Activated CD4-positive, alpha-beta T cell treated with anti-CD3 and anti-CD28 coated beads, Interleukin-2, amount 50 U/mL, for 4 hours (primary cell): ENCODE measurements at places on chromosomes 5 and 9.

- DNase-seq = no peak
These were observed 123.3 kb downstream of the SUSD1 start for GRCh38 chr9:112051812-112052211.

DNA sequence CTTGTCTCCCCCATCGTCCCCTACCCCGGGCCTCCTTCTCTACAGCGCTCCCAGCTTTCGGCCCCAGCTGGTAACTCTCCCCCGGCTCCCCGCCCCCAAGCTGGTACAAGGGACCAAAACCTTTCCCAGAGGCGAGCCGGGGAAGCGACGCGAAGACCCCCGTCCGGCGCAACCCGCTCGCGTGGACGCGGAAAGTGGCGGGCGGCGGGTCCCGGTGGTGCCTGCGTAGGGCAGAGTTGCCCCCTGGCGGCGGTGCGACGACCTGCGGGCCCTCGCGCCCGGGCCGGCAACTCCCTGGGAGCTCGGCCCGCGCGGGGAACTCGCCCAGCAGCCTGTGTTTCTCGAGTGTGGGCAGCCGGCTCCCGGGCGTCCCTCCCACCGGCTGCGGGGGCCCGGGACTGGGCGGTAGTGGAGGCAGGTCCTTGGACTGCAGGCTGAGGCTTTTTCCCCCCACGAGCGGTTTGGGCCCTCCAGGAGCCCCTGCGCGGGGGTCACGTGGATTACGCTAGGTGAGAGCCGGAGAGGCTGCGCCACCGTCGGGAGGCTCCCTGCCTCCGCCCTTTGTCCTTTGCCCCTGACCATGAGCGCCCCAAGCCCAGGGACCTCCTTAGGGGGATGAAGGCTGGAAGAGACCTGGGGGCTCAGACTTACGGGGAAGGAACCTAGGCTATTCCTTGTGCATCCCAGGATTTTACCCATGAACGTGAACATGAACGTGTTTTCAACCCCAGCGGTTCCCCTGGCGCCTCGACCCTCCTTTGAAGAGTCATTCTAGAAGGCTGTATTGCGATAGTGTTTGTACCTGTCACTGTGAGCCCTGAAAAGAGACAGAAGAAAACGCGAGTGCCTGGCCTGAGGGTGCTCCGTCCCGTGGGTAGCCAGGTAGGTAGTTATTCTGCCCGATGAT lies 2.9 kb upstream of the FOXD1 start:
- peak; percentile 54 for DNase-seq

- DNase-seq = peak; percentile 73
These were observed 40.7 kb upstream of the CLPTM1L start for GRCh38 chr5:1385395-1386273.

GRCh38 chr5:177403102-177403791 lies 2.8 kb upstream of the PFN3 start:
- peak; percentile 44 for DNase-seq

DNA sequence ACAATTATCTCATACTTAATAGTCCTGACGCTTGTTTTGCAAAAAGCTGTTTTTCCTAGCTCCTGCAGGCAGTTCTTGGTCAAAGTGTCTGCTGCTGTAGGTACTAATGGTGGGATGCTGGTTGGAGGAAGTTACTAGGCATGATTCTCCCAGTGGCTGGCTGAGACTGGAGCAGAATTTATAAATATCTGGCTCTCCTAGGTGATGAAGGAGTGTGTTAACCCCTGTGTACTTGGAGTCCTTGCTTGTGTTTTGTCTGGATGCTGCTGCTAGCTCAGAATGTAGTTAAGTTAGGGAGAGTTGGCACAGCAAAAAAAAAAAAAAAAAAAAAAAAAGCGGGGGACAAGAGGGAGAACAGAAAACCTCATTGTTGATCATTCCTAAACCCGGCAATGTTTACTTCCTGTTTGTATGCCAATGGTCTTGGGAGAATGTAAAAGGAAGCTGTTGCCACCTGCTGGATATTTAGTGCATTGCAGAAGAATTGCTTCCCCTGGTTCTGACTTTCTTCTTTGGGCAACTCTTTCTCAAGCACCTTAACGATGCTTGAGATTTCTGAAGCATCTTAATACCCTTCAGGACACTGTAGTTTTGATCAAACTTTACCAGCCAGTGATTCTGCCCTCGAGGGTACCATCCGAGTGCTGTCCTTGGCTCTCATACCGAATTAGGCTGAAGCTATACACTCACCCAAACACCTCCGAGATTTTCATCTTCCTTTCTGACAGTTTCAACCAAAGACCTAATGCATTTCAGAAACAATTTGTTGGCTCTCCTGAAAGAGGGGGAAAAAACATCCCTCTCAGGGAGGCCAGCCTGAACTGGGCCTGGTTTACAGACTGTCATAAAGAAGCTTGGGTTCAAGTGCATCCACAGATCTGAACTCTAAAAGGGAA lies 71.7 kb upstream of the WWC1 start:
- DNase-seq = peak; percentile 3

GRCh38 chr9:90942555-90942954 lies 140.9 kb downstream of the SYK start:
- no peak for DNase-seq

GRCh38 chr9:99356512-99356971 lies 134.5 kb downstream of the SEC61B start:
- DNase-seq = no peak

DNA sequence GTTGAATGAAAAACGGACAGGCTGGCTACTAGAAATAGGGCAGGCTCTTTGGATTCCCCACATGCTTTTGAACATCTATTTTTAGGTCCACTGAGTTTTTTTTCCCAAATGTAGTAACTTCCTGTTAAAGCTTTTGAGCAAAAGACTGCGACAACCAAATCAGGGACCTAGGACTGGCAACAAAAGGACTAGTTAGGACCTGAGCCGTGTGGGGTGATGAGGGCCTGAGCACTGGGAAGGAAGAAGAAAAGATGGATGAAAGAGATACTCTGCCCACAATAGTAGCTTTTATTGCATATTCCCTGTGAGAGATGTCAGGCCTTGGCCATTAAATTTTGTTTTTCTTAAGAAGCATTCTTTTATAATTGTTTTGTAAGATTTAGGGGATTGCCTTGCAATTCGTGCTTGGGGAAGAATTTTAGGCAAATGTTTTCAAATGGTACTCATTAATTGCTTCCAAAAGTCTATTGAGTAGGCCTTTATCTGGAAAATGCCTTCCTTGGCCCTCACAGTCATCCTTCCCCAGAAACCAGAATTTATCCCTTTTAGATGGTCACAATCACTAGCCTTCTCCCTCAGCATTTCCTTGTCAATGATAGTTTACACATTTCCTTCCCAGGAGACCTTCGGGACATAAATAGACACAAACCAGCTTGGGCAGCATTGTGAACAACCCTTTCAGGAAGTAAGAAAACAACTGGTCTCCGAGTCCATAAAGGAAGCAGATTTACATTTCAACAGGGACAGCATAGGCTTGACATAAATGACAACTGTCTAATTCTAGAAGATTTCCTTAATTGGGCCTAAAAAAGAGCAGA lies 166.5 kb downstream of the RMI1 start:
- no peak for DNase-seq

DNA sequence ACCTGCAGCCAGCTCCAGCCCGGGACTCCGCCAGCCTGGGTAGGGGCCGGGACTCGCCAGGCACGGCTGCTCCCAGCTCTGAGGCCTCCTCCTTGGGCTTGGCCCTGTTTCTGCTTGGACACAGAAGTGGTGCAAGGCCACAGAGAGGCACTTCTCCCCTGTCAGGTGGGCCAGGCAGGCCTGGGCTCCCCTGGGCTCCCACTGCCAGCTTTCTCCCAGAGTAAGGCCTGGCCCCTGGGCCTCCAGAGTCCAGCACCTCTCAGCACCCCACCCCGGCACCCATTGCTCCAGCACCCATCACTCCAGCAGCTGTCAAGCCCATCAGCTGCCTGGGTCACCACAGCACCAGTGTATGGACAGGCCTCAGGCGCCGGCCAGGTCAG lies 71.1 kb upstream of the LRRTM2 start:
- DNase-seq = no peak

GRCh38 chr9:128026773-128027541 lies 40.2 kb downstream of the NAIF1 start:
- DNase-seq = no peak

GRCh38 chr9:98568909-98569469 lies 139.7 kb downstream of the GABBR2 start:
- no peak for DNase-seq

DNA sequence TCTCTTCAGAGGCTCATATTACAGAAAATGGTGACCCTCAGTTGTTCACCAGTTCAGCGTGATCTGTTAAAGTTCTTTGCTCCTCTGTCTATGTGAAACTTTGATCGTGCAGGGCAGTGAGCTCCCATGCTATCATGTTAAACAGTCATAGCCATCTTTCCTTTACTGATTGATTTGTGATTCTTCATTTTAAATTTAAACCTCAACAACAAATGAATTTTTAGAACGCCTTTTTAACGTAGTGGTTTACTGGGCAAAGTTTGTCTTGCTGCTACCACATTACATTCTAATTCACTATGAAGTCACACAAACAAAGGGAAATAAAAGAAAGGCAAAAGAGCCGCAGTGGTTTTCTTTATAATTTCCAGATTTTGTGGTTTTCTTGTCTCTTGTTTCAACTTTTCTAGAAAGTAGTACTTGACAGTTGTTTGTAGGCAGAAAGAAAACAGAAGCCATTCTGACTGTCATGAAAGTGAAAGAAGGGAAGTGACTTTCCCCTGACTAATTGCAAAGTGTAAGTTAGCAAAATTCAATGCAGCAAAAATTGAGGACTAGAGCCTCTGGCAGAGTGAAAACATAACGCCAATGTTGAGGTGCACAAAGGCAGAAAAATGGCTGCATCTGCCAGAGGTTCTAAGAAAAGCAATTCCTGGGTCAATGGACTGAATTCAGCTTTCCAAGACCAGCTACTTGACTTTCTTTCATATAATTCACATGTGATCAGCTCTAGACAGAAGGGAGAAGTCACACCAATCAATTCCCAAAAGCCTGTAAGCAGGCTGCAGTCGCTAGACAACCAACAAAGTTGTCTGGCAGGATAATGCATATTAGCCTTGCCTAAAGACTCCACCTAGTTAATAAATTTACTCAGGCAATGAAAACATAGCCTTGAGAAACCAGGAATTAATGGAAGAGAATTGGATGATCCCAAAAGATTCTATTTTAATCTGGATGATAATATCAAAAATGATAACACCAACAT lies 7.1 kb upstream of the IFNA6 start:
- DNase-seq = no peak

GRCh38 chr5:107975568-107975967 lies 304.8 kb upstream of the EFNA5 start:
- no peak for DNase-seq

DNA sequence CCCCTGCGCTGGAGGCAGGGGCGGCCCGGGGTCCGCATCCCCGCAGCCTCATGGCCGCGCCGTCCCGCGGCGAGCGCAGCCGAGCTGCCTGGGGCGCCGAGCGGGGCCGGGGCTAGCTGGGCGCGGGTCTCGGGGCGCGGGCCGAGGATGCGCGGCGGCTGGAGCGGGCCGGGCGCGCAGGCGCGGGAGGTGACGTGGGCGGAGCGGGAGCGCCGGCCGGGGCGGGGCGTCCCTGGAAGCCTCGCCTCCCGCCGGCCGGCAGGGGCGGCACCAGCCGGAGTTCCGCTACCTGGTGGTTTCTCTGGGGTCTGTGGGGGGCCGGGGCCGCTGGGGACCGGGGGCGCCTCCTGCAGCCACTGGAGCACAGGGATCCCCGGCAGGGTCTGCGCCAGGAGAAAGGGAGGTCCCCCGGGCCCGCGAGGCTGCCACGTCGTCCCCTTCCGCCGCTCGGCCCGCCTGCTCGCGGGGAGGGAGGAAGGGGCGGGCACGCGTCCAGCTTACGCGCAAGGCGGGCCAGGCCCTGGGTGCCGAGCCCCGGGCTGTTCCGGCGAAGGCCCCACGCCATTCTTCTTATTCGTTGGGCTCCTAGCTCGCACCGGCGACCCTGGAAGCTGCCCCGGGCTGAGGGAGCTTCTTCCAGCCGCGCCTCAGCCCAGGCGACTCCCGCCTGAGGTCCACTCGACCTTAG lies at the start of gene LPCAT1:
Gene LPCAT1 (minus strand): TSS at position 168 of the 688 bp plus-strand sequence. CDS start 116 bp downstream, at position 52.
- peak; percentile 61 for DNase-seq

DNA sequence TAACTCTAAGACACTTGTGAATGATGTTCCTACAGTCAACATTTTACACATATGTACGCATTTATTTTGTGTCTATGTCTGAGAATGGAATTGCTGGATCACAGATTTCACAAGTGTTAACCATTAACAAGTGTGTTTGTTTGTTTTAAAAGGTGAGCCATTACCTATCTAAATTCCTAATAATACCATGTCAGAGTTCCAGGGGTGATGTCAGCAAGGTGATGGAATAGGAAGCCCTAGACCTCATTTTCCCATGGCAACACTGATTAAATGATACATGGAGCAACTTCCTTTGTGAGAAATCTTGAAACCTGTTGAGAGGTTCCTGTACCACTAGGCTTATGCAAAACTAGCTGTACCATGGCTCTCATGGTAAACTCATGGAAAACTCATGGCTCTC lies 309.7 kb downstream of the CYLC2 start:
- DNase-seq = no peak

DNA sequence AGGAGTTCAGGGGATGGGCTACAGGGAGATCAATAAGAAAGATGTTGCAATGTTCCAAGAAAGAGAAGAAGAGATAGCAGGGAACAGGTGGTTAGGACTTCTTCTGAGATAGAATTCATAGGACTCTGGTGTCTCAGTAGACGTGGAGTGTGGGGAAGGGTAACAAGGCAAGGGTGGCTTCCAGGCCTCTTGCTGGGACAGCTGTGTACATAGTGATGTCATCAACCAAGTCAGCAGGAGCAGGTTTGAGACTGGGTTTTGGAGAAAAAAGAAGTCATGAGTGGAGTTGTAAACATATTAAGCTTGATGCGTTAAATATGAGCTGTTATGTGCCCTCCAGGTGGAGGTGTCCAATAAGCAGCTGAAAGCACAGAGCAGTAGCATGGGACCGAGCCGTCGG lies 211.8 kb upstream of the RASEF start:
- DNase-seq = no peak

GRCh38 chr9:124869986-124870560 lies 8.1 kb downstream of the ARPC5L start:
- peak; percentile 85 for DNase-seq

GRCh38 chr9:89843591-89843990 lies 238.8 kb downstream of the GADD45G start:
- no peak for DNase-seq

GRCh38 chr5:78500871-78501270 lies 140.5 kb downstream of the SCAMP1 start:
- DNase-seq = no peak

DNA sequence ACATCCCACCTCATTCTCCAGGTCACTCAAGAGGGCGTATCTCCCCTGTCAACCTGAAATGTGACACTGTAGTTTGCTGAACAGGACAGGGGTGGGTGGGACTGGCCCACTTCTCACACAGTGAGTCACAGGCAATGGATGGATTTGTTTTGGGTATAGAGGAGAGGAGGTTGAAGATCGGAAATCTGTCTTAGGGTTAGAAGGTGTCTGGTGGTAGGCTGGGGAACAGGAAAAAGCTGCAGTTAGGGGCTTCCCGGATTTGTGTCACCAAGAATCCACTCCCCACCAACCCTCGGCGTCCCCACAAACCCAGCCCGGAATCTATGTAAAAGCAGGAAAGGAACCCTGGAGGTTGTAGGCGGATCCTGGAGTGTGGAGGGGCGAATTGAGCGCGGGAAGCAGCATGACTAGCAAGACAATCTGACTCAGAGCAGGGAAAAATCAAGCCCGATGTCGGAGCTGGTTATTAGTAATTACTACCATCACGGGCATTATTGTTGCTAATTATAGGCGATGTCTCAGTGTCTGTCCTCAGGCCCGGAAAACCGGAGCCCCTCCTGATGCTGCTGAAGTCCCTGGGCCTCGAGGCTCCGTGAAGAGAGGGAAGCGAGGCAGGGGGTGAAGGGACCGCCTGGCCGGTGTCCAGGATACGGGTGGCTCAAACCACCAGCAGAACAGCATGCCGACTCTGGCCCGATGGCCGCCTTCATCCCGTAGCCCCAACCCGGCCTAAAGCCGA lies 1.7 kb upstream of the IRX1 start:
- DNase-seq = no peak
